Muscle of back (tissue), 13 donors: ENCODE measurements at places on chromosomes 1 and 21.

- no peak for DNase-seq
Observed at GRCh38 chr21:45726438-45726837, 82.9 kb downstream of the PCBP3 start.

DNA sequence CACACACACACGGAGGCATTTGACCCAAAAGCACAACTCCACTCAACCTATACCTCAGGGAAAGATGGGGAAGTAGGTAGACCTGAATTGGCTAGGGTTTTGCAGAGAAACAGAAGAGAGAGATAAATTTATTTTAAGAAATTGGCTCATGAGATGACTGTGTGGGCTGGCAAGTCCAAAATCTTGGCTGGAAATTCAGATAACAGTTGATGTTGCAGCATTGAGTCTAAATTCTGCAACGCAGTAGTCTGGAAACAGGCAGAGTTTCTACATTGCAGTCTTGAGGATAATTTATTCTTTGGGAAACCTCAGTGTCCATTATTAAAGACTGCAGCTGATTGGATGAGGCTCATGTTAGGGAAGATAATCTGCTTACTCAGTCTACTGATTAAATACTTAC, 4.3 kb upstream of the LCE2B start:
- DNase-seq: no peak

GRCh38 chr1:68780919-68781318, 284.0 kb upstream of the DEPDC1 start:
- DNase-seq: no peak

- no peak for DNase-seq
Observed at GRCh38 chr1:221972276-221973235, 230.7 kb upstream of the DUSP10 start.

DNA sequence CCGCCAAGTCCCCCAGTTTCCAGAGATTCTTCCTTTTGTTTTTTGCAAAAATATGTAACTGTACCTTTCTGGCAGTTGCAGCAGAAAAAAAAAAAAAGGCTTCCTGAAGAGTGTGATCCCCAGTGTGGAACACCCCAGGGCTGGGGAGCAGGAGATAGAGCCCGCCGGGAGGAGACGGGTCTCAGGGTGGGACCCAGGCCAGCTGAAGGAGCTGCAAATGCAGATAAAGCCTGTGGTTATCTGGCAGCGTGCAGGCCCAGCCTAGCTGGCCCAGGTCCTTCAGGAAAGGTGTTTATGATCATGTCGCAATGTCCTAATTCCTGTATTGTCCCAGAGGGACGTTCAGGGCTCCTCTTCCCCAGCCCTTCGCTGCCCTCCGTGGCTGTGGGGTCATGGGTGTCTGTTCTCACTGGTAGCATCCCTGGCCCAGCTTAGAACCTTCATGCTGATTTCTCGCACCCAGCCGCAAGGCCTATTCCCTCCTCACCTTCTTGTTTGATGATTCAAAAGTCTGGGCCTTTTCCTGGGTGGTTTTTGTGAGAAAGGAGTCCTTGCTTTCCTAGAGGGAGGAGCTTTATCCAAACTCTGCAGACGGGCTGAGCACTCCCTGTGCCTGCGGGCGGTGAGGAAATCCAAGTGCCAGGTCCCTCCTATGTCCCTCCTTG, 26.2 kb downstream of the RNF187 start:
- DNase-seq: peak; percentile 10

DNA sequence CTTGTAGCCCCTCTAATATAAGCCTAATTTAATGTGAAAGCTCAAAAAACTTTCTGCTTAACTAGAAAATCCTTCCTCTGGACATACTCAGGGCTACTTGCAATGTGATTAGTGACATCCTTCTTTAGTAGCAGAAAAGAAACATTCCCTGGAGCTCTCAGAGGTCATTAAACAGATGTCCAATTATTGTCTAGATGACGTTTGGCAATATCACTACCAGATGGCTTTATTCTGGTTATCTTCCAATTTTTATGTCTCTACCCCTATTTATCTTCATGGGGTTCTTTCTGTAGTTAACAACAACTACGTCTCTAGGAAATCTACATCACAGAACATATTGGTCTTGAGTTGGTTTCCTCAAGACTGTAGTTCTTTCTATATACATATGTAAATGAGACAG, 44.2 kb downstream of the CTH start:
- no peak for DNase-seq

DNA sequence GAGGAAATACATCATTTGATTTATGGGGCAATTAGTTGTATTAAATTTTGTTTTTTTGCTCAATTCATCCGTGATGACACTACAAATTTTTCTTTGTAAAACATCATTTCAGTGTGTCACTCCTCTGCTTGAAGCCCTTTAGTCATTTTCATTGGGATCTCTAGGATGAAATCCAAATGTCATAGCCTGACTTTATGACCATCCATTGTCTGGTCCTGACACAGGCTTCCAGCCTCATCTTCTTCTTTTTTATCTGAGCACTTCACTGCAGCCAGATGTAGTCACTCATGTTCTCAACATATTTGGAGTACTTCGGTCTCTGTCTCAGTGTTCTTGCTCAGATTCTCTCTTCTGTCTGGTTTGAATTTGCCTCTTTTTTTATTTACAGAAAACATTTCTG, 173.1 kb downstream of the HMCN1 start:
- DNase-seq: no peak

DNA sequence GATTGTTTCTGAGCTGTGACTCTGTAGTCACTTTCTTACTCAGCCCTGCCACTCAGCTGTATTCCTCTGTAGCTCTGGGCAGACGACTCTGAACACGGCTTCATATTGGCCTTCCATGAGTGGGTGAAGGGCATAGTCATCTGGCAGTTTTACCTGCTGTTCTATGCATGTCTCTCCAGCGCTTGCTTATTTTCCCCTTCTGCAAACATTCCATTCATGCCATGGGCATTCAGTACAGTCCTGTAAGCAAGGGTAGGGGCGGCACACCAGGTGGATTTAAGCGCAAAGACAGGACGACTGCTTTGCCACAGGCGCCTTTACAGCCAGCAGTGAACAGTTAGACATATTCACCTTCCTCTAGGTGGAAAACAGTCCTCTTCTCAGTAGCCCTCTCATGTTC, 4.4 kb upstream of the WDR26 start:
- DNase-seq: no peak

GRCh38 chr21:36692114-36692834, 6.6 kb upstream of the SIM2 start:
- peak; percentile 47 for DNase-seq

DNA sequence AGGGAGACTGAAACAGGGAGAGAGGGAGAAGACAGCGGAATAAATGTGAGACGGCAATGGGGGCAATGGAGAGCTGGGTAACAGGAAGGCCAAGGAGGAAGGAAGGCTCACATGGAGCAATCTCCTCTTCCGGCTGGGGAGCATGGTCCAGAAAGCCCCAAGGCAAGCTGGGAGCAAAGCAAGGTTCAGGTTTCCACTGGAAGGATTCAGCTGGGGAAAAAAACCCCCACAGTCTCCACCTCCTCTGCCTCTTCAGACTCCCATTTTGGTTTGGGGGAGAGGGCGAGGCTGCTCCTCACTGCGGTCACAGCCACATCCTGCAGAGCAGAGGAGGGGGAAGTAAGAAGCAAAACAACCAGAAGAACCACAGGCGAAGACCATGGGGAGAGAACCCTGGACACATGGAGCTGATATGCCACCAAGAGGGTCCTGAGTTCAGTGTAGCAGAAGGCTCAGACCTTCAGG, 650 bp downstream of the TNFAIP8L2 start:
- DNase-seq: peak; percentile 23

DNA sequence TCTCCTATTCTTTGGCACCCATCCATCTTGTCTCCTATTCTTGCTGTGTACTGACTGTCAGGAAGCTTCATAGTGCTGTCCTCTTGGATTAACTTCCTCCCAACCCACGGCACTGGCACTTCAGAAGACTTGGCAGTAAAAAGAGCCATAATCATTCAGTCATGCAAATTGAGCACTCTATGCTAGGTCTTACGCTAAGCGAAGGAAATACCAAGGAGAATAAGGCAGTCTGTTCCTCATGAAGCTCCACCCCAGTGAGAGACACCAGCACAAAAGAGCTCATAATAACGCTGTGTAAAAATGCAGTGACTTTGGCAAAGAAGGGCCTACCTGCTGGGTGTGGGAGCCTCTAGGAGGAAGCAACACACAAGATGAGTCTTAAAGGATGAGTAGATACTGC, 67.1 kb downstream of the GFI1 start:
- DNase-seq: no peak

- no peak for DNase-seq
Observed at GRCh38 chr1:41872074-41872473, 46.6 kb downstream of the HIVEP3 start.

DNA sequence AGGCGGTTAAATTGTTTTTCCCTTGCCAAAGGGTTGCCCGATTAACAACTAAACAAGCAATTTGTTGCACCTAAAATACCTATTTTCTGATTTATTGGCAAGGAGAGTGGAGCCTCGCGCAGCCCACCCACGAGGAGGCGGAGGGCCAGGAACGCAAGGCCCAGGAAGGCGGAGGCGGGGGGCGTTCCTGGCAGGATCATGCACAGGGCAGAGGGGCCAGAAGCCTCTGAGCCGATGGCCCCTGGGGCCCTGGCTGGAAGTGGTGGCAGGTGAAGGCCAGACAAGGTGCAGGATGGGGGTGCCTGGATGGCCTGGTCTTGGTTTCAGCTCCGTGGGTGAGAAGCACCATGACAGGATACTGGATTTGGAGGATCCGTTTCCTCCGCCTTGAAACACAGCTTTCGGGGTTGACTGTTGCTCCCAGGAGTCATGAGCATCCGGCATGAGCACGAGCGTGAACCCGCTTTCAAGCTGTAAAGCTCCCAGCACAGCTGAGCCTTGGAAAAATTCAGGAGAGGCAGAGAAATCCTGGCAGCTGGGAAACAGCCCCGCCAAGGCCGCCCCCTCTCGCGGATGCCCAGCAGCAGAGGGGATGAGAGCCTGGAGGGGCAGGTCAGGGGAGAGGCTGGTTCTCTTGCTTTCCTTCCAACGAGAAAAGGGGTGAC, 35.0 kb downstream of the AJAP1 start:
- DNase-seq: peak; percentile 68

GRCh38 chr1:19450811-19451515, 34.4 kb downstream of the CAPZB start:
- peak; percentile 78 for DNase-seq

- no peak for DNase-seq
Observed at GRCh38 chr1:190243056-190243455, 234.6 kb downstream of the BRINP3 start.

DNA sequence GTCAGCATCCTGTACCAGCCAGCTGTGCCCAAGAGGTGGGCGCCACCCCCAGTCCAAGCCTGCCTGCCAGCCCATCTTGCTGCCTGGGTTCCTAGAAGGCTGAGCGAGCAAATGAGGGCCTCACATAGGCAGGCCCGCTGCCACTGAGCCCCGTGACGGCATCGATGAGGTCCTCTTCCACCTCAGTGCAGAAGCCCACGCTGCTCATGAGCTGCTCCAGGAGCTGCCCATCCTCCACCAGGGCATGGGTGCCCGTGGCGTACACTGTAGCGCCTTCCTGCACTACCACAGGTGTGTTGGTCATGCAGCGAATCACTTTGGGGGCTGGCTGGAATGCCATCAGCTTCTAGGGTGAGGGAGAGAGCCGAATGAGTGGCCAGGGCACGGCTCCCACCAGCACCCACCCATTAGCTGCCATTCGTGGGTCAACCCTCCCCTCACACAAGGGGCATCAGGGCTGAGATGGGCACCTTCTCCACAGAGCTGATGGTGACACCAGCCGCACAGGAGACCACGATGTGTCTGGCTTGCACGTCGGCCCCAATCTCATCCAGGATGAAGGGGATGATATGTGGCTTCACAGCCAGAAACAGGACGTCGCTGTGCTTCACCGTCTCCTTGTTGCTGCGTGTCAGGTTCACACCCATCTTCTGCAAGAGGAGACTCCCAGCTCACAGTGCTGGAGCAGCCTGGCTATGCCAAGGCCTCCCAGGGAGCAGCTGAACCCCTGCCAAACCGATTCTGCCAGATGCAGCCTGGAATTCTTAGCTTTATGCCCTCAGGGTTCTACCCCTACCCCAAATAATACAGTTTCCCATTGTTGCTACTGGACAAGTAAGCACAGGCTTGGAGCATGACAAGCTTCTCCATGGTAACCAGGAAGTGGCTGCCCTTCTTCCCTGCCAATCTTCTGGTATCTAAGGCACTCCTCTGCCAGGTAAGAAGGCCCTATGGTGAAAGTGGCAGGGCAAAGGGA, 2.0 kb downstream of the PYCR2 start:
- DNase-seq: no peak

GRCh38 chr1:224331326-224331725, 1.4 kb upstream of the NVL start:
- no peak for DNase-seq

GRCh38 chr1:31739346-31739745, 24.8 kb downstream of the ADGRB2 start:
- DNase-seq: no peak

GRCh38 chr1:39866767-39867166, 16.5 kb downstream of the TRIT1 start:
- no peak for DNase-seq

DNA sequence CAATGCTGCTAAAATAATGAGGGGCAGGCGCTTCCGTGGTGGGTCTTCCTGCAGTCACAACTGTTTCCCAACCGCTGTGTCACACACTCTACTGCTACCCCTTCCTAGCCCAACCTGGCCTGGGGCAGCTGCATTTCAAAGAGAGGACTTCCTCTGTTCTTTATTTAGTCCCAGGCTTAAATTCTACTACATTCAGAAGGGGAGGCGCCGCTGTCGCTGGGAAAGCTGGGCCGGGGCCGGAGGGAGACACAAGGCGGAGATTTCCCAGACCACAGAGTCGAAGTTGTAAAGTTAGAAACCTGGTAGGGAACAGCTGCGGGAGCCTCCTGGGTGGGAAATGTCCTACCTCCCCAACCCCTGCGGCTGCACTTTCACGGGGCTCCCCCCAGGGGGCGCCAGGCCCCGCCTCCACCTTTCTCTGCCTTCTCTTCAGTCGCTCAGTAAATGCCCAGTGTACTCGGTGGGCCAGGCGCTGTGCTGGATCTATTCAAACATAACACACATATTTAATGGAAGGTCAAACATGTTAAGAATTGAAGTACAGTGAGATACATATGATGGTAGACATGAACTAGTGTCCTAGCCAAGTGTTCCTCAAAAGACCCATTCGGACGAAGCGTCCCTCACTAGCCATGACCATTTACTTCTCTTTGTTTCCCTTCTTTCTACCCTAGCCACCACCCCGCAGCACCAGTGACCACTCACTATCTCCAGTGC, 23.1 kb downstream of the DYRK3 start:
- peak; percentile 47 for DNase-seq

GRCh38 chr1:219757890-219758289, 145.0 kb upstream of the ZC3H11B start:
- DNase-seq: no peak

DNA sequence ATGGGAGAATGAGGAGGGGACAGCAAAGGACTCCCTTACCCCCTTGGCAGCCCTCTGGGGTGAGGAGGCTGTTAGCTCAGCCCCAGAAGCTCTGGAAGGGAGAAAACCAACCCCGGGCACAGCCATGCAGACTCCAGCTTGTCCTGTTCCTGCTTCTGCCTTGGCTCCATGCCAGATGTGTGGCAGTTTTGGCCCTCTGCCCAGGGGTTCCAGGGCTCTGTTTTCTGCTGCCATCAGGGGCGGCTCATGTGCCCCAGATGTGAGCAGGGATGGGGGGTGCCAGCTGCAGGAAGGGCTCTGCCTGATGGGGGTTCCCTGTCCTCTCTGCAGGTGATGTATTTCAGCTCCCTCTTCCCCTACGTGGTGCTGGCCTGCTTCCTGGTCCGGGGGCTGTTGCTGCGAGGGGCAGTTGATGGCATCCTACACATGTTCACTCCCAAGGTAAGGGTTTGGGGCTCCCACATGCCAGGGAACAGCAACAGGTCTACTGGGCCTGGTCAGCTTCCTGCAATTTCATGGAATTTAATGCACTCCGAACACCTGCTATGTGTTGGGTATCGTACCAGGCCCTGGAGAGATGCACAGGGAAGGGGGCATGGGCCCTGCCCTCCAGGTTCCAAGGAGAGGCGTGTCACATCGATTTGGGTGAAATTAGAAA, 26.1 kb downstream of the SLC6A17 start:
- no peak for DNase-seq
